Stimulated activated CD4-positive, alpha-beta T cell treated with anti-CD3 and anti-CD28 coated beads, Interleukin-15, amount 100 ng/mL, for 24 hours (primary cell): ENCODE measurements at places on chromosomes 3 and 15.

DNA sequence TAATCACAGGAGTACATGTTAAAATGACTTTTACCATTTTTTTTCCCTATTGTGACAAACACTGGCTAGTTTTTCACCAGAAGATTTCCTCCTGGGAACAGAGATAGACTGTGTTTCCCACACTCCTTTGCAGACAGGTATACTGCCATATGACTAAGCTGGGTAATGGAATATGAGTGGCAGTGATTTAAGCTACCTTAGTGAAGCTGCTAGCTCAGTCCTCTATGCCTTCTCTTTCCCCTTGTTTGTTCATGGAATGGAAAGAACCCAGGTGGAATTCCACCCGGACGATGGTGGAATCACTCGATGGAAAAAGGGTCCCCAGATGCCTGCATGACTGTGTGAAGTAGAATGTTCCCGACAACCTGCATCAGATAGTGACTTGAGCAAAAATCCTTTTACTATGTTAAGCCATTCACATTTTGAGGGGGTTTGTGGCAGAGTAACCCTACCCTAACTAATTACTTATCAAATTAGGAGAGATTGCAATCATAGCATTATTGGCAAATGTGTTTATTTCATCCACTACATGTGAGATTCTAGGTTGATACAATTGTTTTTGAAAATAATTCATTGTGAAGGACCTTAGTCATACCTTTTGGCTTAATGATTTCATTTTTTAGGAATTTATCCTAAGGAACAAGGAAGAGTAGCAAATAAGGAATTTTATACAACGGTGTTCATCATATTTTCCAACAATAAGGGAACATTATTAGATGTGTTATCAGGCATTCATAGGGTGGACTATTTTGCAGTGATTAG lies 16.5 kb downstream of the THSD4 start:
- no peak for DNase-seq

GRCh38 chr3:134354612-134355251 lies 19.5 kb downstream of the AMOTL2 start:
- no peak for DNase-seq

GRCh38 chr15:80595396-80595795 lies 99.7 kb upstream of the ABHD17C start:
- DNase-seq = no peak

- DNase-seq = no peak
Measured at GRCh38 chr15:64803526-64803925, 21.9 kb downstream of the PIF1 start.

DNA sequence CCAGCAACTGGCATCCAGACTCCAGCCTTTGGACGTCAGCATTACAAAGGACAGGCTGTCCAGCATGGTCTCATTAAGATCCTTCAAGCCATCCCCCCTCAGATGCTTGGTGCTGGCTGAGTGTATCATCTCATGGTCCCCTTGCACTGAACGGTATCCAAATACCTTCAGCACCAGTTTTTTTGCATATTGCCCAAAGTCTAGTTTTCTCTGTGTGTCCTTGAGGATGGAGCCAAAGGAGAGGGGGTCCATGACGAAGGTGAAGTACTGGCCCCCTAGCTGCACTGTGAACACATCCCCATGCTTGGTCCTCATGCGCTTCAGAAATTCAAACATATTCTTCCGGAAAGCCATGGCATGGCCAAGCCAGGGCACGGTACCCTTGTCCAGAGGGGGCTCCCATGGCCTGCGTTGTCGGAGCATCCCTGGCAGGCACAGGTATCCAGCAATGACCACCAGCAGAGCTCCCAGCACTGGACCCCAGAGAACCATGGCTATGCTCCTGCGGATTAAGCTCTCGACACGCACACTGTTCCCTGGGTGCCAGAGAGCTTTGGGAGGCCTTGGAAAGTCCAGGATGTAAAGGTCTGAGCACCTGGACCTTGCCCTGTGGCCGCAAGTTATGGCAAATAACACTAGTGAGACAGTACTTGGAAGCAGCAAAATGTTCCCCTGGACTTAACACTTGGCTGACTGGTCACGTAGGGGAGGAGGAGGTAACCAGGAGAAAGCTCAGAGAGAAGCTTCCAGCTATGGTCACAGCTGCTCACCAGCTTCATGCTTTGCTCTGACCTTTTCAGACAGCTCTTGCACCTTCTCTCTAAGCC lies at the start of gene CYP8B1:
TSS of gene CYP8B1 (minus strand) at position 555 of the 827 bp plus-strand sequence. CDS start at position 492, 63 bp downstream.
- no peak for DNase-seq

- no peak for DNase-seq
Measured at GRCh38 chr15:72133211-72133610, 15.0 kb downstream of the SENP8 start.

DNA sequence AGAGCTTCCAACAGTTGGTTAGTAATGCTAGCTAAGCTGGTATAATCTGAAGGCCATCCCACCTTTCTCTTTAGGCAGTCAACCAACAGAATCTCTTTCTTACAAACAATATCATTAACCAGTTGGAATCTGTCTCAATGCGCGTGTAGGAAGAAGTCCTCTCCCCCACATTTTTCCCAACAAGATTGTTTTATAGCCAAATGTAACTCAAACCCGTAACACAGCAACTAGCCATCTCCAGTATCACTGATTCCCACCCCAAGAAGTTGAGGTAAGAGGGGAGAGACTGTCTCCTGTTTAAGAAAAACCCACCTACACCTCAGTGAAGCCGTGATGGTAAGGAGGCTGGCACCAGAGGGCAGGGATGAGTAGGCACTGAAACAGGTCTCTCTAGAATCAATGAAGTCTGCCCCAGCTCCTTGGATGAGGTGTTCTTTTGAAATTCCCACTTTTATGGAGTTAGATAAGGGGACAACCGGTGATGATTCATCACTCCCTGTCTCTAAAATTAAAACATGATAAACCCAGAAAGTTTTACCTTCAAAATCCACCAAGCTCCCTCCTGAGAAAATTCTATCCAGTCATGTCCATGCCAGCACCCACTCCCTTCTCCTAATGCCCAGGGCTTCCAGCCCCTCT lies 30.9 kb downstream of the CDC25A start:
- no peak for DNase-seq

DNA sequence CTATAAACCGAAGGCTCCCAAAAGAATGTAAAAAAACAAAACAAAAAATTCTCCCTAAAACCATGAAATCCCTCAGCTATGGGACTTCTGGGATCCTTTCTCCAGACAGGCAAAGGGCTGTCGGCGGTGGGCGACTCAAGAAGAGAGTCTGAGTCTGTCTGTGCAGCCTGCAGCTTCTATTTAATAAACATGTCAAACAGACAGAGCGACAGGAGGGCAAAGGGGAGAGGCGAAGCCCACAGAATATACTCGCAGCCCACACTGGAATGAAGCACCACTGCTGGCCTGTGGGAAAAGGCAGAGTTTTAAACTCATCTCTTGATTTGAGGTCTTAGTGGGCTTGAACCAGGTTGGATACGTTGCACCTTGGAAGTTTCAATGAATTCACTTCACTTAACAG lies 40.2 kb downstream of the ISL2 start:
- DNase-seq = no peak

- no peak for DNase-seq
Measured at GRCh38 chr3:99834211-99834957, 16.7 kb downstream of the CMSS1 start.

DNA sequence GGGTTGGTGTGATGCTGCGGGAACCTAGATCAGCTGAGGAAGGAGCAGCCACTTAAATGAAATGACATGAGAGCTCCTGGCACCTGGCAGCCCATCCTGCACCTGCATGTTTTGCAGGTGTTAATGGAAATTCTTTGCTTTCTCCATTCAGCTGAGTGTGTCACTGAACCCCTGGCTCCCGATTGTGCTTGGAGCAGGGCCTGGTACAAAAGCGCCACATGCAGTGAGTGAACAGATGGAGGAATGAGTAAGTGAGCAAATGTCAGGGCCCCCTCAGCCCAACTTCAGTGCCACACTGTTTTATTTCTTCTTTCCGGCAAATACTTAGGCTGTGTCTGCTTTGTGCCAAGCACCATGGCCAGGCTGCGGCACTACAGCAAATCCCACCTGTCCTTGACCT lies 132.2 kb downstream of the ASB7 start:
- DNase-seq = no peak
